ENCODE measurements at places on chromosomes 6 and 20. TPM values are rescaled to one million over a fixed set of nuclear protein-coding genes. Genes with fewer than 3 reads are reported as not detected.

The FAM135A gene
- polyA plus RNA-seq: 21.0 TPM

- DNase-seq: no peak
These were observed 578 bp upstream of the PTGIS start for GRCh38 chr20:49568278-49569151.

The CMTR1 gene
- polyA plus RNA-seq: 46.6 TPM

DNA sequence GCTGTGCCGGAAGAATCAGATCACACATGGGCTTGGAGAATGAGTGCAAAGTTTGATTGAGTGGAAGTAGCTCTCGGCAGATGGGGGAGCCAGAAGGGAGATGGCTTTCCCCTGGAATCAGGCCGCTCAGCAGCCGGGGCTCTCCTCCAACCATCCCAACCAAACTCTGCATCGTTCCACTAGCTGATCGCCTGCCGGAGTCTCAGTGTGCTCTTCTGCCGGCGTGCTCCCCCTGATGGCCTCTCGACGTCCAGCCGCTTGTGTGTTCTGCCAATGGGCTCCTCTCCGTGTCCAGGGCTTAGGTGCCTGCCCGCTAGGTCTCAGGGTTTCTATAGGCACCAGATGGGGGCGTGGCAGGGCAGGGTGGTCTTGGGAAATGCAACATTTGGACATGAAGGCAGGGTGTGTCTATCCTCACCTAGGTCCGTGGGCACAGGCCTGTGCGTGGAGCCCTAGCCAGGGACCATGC, 4.9 kb upstream of the BIRC7 start:
- no peak for DNase-seq

DNA sequence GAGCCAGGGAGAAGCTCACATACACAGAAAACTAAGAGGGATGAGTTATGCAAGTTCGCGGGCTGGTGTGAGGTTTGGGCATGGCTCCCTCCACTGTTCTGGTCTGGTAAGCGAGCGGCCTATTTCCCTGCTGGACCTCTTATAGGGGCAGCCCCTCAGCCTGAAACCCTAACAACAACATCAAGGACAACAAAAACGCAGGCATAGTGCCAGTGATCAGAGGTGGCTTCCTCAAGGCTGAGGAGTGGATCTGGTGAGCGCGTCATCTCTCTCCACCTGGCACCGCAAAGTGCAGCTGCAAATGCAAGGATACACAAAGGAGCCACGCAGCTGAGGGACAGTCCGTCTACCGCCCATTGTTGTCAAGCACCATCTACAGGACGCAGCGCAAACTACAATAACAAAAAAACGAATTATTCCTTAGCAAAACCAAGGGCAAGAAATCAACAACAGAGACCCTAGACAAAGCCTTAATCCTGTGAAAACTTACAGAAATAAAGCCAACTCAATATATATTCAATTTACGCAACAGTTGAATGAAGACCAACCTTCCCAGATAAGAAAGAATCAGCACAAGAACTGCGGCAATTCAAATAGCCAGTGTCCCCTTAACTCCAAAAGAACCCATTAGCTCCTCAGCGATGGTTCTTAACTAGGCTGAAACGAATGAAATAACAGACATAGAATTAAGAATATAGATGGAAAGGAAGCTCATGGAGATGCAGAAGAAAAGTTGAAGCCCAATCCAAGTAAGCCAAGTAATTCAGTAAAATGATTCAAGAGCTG, 9.2 kb upstream of the DEFB110 start:
- no peak for DNase-seq

The FUT9 gene
- polyA plus RNA-seq: 7.0 TPM

The MEI4 gene
- 1.6 TPM for polyA plus RNA-seq

The CTAGE9 gene
- not detected for polyA plus RNA-seq

GRCh38 chr6:16849280-16849987, 88.2 kb upstream of the ATXN1 start:
- DNase-seq: no peak

DNA sequence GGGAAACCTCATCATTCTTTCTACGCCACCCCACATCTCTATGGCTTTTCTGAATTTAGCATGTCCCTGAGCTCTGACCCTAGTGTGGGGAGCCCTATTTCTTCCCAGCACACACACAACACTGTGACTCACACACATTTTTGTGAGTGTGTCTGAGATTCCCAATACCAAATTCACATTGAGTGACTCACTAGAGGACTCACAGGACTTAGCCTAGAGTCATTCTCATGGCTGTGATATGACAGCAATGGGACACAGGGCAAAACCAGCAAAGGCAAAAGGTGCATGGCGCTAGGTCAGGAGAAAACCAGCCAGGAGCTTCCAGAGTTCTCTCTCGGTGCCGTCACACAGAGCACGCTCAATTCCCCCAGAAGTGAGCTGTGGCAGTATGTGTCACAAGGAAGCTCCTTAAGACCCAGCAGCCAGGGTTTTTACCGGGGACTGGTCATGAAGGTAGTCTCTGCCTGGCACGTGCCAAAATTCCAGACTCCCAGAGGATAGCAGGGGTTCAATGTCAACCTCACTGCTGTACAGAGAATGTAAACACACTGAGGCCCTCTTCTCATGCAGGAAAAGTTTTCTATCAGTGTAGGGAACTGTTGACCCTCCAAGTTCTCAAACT, 6.2 kb downstream of the CSTL1 start:
- no peak for DNase-seq

DNA sequence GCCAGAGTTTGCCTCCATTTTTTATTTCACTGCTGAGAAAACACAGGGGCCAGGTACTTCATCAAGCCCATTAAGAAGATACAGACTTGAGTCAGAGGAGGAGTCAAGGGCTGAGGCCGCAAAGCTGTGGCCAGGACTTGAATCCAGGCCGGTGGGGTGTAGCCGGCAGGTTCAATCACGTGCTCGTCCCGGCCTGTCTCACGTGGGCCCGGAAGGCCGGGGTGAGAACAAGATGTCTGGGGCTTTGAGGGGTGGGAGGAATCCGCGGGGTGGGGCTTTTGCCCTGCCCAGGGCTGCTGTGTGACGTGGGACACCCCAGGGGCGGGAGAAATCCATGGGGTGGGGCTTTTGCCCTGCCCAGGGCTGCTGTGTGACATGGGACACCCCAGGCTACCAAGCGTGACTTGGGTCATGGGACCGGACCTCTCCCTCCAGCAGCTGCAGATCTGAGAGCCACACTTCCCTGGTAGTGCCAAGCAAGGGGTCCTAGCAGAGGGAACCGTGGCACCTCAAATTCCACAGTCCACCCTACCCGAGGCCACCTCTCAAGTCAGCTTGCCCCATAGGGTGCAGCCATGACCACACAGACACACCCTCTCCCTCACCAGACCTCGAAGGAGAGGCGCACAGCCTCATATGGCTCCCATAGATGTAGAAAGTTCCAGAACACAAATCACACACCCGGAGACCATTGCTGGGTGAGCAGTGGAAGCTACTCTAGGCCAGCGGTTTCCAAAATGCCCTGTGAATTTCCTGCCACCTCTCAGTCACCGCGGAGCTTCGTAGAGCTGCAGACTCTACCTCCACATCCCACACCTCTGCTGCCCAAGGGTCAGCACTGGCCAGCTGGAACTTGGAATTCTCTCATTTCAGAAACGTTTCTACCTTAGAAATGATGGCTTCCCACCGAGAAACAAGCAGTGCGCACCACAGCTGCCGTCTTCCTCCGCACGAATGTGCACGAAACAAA, 156.1 kb downstream of the DLL1 start:
- no peak for DNase-seq

The KCNS1 gene
- polyA plus RNA-seq: 0.65 TPM

GRCh38 chr6:149194820-149195558, 122.5 kb upstream of the TAB2 start:
- DNase-seq: no peak
